ENCODE measurements at places on chromosomes 3 and 15.

DNA sequence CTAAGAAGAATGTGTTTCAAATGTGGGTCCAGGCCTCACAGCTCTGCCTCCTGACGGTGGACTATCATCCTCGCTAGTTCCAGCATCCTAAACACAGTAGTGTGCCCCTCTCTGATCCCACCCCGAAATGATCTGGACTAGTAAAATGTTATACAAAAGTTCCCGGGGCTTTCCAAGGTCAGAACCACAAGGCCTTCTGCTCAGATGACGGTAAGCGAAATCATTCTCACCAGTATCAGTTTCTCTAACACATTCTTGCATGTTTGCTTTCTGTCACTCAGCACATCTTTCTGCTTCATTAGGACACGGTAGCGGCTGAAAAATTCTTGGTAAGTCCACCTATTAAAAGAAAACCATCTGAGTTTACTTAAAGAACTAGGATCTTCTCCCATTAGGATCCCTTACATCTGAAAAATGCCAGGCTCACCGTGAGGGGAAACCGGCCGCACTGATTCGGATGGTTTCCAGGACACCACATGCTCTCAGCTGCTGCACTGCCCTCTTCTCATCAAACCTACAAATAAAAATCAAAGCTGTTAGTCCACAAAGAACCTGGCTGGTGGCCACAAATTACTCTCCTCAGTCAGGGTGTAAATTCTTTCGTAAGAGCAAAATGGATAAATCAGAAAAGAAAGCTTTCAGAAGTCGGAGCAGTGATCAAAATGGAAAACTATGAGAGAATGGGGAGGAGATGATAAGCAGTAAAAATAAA is 83.9 kb upstream of the MYO5C start:
- DNase-seq: no peak

- DNase-seq: peak; percentile 18
Observed at GRCh38 chr3:171904829-171905228, 61.7 kb downstream of the TMEM212 start.

DNA sequence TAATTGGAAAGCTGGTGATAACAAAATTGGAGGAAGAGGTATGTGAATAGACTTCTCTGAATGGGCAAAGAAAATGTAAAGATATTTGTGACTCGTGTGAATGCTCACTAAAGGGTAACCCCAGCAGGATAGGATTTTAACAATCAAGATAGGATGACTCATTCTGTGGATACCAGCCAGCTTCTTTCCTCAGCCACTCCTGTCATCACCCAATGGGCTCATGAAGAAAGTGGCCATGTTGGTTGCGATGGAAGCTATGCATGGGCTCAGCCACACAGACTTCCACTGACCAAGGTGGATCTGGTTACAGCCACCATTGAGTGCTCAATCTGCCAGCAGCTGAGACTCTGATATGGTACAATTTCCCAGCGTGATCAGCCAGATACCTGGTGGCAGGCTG is 40.9 kb downstream of the STRIT1 start:
- DNase-seq: no peak

DNA sequence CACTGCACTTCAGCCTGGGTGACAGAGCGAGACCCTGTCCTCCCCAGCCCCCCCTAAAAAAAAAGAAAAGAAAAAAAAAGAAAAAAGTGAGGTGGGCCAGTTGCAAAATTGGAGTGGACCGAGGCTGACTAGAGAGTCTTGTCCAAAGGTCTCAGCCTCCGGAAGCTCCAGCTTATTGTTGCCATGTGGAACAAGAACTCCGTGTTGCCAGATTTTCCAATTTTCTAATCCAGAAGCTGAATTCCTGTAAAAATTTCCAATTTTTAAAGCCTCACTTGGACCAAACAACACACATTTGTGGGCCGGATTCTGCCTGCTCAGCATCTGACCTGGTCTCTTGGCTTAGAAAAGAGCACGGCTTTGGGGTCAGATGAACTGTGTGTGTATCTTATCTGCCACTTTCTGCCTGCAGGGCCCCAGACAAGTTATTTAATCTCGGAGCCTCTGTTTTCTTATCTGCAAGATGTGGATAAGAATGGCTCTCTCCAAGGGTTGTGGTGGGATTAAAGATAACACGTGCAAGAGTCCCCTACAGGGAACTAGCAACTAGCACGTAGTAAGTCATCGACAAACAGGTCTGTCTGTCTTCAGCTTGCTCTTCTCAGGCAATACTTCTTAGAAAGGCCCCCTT is 73.7 kb upstream of the TLE3 start:
- DNase-seq: no peak

DNA sequence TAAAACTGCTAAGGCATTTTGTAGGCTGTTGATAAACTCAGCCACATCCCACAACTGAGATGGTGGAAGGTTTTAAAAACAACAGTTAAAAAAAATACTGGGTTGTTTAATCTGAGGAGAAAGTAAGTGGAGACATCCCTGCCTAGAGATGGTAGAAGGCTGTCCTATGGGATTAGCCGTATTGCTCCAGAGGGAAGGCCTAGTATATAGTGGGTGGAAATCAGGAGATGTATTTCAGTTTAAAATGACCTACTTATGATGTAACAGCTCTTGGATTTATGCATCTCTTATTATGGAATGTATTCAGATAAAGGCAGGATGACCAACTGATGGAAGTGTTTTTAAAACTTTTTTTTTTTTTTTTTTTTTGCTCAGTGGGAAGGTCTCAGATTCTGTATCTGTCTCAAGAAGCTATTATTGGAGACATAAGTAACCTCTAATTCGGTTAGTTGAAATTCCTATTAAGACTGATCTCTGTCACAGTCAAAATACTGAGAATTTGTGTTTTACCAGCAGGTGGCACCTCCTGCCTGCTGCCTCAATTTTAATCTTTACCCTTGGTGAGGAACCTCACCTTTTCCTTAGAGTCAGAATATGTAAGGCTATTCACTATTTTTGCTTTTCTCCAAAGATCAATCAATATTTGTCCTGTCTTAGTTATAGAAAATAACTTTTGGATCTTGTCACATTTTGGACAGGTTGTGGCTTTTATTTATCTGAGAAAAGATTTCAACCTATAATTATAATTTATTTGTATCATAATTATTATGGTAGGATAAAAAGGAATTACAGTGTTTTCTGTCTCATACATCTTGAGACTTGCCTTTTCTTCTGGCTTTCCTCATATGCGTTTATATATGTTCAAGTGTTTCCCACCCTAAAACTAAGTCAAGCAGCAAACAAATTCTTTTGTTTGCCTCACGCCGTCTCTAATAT is 63.0 kb downstream of the VPS8 start:
- DNase-seq: peak; percentile 61

DNA sequence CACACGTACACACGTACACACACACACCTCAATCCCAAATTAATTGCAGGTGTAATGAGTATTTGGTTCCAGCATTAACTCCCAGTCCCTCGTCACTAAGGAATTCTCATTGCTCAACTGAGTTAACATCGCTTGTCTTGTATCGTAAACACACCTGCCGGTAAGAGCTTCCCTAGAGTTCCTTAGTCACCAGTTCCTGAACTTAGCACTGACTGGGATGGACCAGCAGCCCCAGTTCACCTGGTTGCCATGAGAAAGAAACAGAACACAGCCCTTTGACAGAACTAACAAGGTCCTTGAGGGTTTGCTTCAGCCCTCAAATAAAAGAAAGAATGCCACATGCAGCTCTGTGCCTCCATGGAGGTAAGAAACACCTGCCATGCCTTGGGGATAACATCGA is 66.3 kb upstream of the SLCO3A1 start:
- DNase-seq: no peak

DNA sequence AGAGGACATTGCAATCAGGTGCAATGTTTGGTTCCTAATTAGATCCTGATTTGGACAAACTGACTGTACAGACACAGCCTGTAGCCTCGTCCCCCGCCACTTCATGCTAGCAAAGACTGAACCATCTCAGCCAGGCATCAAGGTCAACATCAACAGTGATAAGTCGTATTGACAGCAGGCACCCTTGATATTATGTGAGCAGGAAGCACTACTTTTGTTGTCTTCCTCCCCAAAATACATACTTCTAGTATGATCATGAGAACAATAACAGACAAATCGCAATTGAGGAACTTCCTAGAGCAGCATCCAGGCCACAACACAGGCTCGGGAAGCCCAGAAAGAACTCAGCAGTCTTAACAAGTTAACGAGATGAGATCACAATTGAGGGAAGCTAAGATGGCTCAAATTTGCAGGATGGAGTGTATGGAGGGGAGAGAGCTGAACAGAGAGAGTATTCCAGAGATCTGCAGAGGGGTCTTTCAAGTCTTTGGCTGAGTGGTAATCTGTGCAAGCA is 20.4 kb downstream of the TGM5 start:
- no peak for DNase-seq

GRCh38 chr3:148680289-148680688 is 17.4 kb upstream of the AGTR1 start:
- peak; percentile 20 for DNase-seq

- DNase-seq: no peak
Observed at GRCh38 chr3:12317914-12318313, 29.0 kb downstream of the PPARG start.

- DNase-seq: no peak
Observed at GRCh38 chr3:183227586-183227985, 25.5 kb upstream of the B3GNT5 start.

- DNase-seq: no peak
Observed at GRCh38 chr3:41688595-41689380, 273.1 kb downstream of the ULK4 start.

DNA sequence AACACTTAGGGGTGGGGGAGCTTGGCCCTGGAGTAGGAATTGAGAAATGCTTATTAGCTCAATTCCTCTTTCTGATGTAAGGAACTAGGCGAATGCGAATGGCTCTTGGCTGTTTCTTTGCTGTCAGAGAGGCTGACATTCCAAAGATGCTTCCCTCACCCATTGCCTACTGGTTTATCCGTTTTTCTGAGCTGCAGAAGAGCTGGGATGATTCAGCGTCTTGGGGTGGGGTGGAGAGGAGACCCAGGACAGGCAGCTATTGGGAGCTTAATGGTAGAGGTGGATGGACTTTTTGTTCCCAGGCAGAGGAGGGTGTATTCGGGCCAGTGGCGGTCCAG is 9.8 kb downstream of the PLEKHO2 start:
- no peak for DNase-seq

- no peak for DNase-seq
Observed at GRCh38 chr15:35107122-35107521, 22.0 kb upstream of the NANOGP8 start.

DNA sequence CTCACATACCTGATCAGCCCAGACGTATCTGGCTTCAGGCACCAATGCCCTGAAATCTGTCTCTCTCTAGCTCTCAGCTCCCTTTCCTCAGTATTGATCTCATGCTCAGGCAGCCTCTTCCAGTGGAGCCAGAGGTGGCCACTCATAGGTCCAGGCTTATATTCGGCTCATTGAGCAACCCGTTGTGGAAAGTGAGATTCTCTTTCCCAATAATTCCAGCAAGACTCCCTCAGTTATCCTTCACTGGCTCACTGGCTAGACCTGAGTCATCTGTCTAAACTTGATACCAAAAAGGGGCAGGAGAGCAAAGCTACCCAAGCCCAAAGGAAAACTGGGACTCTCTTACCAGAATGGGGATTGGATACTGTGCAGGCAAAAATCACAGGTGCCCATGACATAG is 33.4 kb upstream of the FRMD4B start:
- DNase-seq: no peak

- DNase-seq: no peak
Observed at GRCh38 chr15:101168463-101168824, 83.4 kb downstream of the CHSY1 start.

GRCh38 chr3:44685128-44685800 is 27.2 kb upstream of the ZNF502 start:
- DNase-seq: no peak

GRCh38 chr15:80944818-80945217 is 44.8 kb downstream of the MESD start:
- no peak for DNase-seq

DNA sequence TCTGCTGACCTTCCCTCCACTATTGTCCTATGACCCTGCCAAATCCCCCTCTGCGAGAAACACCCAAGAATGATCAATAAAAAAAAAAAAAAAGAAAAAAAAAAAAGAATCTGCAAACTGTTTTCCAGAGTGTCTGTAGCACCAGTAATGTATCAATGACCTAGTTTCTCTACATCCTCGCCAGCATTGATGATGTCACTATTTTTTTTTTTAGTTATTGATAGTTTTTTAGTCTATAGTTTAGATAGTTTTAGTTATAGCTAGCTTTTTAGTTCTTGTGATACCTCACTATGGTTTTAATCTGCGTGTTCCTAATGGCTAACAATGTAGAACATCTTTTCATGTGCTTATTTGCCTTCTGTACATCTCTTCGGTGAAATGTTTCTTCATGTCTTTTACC is 36.1 kb upstream of the XIRP1 start:
- DNase-seq: no peak

GRCh38 chr3:15332405-15333098 is at the start of gene SH3BP5:
SH3BP5 (minus strand) TSS chr3:15332586; CDS start chr3:15332408, 178 bp downstream.
- peak; percentile 16 for DNase-seq

DNA sequence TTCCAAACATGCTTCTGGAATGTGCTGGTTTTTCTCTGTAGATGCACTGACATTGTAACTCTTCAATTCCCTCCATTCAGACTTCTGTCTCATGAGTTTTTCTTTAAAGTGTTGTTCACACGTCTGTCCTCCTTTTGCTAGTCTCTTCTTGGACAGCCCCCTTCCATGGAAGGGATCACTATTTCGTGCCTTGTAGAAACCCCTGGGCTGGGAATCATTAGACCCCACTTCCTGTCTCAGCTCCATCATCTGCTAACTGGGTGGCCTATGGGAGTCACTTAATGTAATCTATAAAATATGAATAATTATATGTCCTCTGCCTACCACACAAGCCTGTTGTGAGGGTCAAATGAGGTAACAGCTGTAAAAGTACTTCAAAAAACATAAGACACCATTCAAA is 110.6 kb downstream of the THSD4 start:
- DNase-seq: no peak

DNA sequence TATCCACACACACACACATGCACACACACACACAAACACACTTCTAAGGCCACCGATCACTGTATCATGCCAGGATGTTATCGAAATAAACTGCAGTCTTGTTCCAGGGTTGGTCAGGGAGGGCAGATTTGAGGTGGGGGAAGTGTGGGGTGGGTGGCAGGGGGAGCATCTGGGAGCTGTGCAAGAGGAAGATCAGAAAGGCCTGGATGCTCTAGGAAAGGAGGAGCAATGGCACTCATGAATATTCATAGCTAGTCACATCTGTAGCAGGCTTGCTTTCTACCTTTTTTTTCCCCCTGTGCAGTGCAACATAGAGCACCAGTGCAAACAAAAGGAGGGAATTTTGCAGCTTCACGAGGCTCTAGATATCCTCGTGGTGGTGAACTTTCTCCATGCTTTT is 84.9 kb downstream of the MEIS2 start:
- DNase-seq: no peak

GRCh38 chr3:149830902-149831301 is 17.9 kb downstream of the RNF13 start:
- DNase-seq: no peak

- DNase-seq: no peak
Observed at GRCh38 chr15:65904301-65904700, 35.0 kb downstream of the RAB11A start.

Data from HT-29 (cell line).